PC-9 (cell line): ENCODE measurements at places on chromosomes 2 and 18.

DNA sequence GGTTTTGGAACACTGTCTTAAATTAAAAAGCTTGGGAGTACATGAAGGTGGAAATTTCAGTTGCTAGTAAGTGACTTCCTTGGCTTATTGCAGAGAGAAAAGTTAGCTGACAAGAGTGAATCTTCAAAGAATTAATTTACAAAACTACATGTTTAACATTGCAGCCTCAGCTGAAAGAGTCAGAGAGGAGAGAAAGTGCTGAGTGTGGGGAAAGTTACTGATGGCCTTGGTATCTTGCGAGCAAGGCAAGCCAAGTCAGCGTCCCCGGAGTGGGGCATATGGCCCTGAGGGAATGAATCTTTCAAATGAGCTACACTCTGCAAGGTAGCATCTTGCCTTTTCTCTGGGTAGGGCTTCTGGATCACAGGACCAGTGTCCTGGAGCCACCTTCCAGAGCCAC is 131.3 kb downstream of the LPIN1 start:
- no peak for DNase-seq

DNA sequence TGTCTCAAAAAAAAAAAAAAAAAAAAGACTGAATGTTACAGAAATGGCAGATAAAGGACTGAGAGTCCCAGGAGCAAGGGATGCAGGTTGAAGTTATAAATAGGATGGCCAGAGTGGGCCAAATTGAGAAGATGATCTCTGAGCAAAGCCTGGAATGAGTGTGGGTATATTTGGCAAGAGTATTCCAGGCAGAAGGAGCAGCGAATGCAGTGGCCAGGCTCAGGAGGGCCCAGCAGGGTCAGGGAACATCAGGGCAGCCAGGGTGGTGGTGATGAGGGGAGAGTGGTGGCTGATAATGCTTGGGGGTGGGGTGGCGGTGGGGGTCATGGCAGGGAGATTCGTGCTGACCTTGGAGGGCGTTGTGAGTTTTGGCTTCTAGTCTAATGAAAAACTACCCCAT is 141.3 kb upstream of the AGAP1 start:
- DNase-seq, result no peak

GRCh38 chr2:100742277-100743254 is 77.4 kb upstream of the NPAS2 start:
- DNase-seq, result no peak

DNA sequence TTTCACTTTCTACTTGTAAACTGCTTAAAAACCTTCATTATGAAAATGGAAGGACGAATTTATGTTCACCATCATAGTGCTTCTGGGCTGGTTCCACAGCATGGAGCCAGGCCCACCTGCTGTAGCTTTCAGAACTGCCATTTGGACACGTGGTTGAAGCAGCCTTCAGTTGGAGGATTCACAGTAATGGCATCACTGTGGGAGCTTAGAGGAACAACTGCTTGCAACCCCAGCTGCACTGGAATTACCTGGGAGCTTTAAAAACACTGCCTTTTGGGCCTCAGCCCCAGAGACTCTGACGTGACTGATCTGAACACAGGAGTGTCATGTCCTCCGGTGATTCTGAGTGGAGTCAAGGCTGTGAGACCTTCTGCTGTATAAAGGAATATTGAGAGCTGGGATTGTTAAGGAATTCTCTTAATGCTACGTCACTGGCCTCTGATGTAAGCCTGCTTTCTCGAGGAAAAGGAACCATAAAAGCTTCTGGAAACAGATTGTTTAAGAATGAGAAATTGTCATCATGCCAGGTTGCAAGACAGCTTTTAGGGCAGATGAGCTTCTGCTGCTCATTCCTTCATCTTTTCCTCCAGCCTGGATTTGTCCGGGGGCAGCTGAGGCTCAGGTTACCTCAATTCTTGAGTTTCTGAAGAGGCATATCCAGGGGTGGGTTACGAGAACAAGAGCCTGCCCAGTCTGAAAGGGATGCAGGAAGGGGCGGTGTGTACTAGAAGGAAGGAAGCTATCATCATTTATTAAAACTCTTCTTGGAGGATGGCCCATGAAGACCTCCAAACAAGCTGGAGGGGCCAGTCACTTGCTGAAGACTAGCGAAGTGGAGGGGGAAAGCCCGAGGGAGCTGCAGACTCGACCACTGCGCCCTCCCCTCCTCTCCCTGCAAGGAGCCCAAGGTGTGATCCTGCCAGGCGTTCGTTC is 1.3 kb upstream of the IL1R1 start:
- DNase-seq, result no peak

DNA sequence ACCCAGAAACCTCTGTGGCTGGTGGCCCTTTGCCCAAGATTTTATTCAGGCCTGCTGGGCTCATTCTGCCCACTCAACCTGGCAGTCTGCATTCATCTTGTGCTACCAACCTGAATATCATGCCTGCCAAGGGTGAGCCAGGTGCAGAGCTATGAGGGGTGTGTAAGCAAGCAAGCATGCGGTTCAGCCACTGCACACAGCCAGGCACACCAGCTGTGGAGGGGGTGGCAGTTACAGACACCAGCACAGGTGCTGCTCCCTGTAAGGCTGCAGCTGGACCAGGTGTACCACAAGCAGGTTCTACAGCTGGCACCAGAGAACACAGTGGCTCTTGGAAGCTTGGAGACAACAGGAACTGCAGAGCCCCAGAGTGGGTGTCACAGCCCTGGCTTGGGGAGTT is 633.2 kb downstream of the FBXO15 start:
- DNase-seq, result no peak

GRCh38 chr2:178528647-178529046 is 48.4 kb downstream of the PLEKHA3 start:
- no peak for DNase-seq

- DNase-seq, result no peak
Measured at GRCh38 chr18:30927042-30927441, 115.5 kb downstream of the DSC3 start.

- no peak for DNase-seq
Measured at GRCh38 chr2:80381666-80382065, 77.1 kb upstream of the LRRTM1 start.

GRCh38 chr2:144183727-144184126 is 336.2 kb downstream of the ZEB2 start:
- no peak for DNase-seq

- no peak for DNase-seq
Measured at GRCh38 chr2:69061525-69061924, 48.5 kb downstream of the ANTXR1 start.

- DNase-seq, result no peak
Measured at GRCh38 chr2:25418944-25419677, 77.4 kb upstream of the DNMT3A start.

- DNase-seq, result no peak
Measured at GRCh38 chr2:177667626-177668025, 275.1 kb downstream of the AGPS start.

GRCh38 chr2:74502147-74502719 is 2.8 kb upstream of the LBX2 start:
- no peak for DNase-seq

- DNase-seq, result no peak
Measured at GRCh38 chr2:236250909-236251579, 13.2 kb downstream of the ASB18 start.

- no peak for DNase-seq
Measured at GRCh38 chr2:207478572-207478971, 51.2 kb upstream of the CREB1 start.

- no peak for DNase-seq
Measured at GRCh38 chr2:23394700-23395099, 9.7 kb downstream of the KLHL29 start.

DNA sequence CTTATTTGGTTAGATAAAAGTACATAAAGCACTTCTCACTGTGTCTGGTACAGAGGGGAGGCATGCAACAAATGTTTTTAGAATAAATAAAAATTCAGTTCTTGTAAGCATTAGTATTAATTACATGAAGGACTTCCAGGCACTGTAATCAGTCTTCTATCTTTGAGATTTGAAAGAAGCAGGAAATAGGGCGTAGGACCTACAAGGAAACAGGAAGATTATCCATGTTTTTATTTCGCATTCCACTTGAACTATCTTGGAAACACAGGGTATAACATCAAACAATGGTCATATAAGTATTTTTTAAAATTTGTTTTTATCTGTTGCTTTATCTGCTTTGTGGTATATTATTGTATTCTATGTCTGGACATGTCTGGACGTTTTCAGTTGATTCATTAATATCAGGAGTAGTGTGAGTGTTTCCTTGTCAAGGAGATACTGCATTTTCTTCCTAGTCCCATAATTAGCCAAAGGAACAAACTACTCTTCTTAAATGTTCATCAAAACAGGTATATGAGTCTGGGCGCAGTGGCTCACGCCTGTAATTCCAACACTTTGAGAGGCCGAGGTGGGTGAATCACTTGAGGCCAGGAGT is 32.5 kb downstream of the BMPR2 start:
- DNase-seq, result no peak

DNA sequence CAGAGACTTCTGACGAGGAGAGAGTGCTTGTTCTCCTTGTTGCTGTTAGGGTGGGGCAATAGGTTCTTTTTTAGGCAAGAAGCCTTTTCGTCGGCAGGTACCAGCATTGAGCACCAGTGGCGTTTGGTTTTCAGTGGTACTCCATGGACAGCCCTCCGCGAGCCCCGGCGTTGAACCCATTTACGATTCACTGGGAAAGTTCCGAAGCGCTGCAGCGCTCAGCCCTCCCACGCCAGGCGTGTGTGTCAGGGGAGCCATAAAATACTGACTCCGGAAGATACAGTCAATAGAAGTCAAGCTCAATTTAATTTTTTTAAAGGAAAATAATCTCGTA is 494 bp upstream of the ROCK1 start:
- no peak for DNase-seq

- no peak for DNase-seq
Measured at GRCh38 chr2:182187130-182187529, 201.5 kb downstream of the PPP1R1C start.

- no peak for DNase-seq
Measured at GRCh38 chr2:150806336-150806735, 318.9 kb upstream of the RND3 start.

- DNase-seq, result no peak
Measured at GRCh38 chr2:67516899-67517530, 119.9 kb downstream of the ETAA1 start.

- DNase-seq, result no peak
Measured at GRCh38 chr18:8088626-8089025, 520.6 kb upstream of the RAB12 start.

GRCh38 chr2:98295275-98295674 is 51.0 kb upstream of the CNGA3 start:
- DNase-seq, result no peak

DNA sequence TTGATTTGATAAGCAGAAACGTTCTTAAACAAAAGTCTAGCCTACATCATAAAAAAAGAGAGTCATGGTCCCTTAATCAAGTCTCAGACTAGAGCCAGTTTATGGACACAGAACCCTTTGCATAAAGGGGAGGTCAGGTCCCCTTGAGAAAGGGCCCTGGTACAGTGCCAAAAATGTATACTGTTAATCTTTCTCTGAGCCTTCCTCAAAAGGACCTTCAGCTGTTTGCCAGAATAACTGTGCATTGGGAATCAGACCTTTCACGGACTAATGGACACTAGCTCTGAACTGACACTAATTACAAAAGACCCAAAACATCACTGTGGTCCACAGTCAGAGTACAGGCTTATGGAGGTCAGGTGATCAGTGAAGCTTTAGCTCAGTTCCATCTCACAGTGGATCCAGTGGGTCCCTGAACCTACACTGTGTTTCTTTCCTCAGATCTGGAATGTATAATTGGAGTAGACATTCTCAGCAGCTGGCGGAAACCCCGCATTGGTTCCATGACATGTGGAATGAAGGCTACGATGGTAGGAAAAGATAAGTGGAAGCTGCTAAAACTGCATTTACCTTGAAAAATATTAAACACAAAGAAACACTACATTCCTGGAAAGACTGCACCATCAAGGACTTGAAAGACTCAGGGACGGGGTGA is 151.4 kb downstream of the TMEFF2 start:
- no peak for DNase-seq

DNA sequence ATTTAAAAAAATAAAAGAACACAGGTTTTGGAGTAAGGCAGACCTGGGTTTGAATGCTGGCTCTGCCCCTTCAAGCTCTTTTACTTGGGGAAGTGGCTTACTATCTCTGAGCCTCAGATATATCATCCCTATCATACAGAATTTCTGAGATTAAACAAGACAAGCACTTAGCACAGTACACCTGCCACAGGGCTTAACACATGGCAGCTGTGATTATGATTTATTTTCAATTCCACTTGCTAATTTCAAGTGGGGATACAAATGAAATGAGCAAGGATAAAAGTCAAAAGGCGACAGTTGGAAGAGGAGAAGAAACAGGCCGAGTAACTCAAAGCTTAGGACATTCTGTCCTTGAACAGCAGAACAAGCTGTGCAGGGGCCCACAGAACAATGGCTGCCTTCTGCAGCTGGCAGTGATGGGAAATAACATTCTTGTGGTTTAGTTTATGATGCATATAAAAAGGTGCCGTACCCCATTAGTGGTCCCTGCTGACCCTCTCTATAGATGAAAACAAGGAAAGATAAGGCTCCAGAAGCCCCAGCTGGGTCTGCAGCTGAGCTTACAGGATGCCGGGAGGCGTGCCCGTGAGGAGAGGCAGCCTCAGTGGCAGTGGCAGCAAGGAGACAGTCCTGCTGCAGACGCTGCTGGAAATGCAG is 45.3 kb downstream of the KIF3C start:
- no peak for DNase-seq

DNA sequence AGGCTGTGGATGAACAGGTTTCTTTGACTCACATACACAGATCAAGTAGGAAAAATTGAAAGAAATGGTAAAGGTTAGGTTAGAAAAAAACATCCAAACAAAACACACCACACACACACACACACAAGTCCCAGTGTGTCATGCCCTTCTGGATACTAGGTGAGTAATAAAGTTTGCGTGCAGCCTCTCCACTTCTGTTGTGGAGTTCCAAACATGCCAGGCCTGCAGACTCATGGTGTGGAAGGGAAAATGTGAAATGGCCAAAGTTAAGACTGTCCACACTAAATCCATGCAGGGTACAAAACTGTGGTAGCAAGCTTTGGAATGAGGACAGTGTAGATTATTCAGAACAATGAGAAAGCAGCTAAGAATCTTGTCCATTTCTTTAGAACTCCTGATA is 114.6 kb downstream of the IKZF2 start:
- DNase-seq, result no peak

DNA sequence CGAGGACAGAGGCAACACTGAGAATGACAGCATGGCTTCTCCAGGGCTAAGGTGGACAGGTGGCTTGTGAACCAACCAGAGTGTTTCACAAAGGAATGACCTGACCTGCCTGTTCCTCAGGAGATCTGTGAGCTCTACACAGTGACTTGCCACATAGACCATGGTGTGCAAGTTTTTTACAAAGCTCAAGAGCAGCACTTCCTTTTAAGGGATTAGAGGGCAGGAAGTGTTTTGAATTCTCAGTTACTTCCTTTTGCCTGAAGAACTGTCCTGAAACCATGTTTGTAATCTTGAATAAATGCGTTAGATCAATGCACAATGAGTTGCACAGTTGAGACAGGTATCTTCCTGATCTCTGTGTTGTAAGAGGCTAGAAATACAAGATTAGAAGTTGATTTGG is 421.9 kb downstream of the THSD7B start:
- no peak for DNase-seq

GRCh38 chr2:195659982-195660890 is 3.2 kb downstream of the SLC39A10 start:
- DNase-seq, result peak; percentile 42
